ENCODE measurements at places on chromosomes 1 and 21.

DNA sequence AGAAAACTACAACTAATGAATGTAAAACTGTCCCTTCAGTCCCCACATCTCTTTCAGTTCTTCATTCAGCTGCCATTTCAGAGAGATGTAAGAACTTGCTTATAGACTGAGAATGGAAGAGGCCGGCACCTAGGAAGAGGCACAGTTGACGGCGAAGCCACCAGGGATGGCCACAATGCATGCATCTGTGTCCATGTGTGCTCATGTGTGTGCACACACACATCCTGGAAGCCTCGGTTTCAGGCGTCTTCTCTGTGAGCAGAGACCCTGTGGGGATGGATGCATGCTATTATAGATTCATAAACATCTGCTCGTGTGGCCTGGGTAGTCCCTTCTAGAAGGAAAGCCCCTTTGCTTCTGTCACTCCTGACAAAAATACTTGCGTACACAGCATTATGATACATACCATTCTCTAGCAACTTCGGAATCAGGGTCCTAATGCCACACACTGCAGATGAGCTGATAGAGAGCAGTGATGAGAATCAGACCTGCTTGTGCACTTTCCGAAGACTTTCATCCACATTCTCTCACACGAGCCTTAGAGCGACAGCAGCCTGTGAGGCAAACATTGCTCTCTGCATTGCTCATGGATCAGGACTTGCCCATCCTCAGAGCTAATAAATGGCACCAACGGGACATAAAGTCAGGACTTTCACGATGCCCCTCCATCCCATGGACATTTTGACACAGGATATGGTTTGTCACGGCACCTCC lies 12.4 kb upstream of the GPR61 start:
- no peak for DNase-seq

DNA sequence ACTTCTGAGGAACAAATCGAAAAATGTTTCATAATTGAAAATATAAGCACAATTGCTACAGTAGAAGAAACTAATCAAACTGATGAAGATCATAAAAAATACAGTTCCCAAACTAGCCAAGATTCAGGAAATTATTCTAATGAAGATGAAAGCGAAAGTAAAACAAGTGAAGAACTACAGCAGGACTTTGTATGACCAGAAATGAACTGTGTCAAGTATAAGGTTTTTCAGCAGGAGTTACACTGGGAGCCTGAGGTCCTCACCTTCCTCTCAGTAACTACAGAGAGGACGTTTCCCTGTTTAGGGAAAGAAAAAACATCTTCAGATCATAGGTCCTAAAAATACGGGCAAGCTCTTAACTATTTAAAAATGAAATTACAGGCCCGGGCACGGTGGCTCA lies 30.6 kb downstream of the IFNAR1 start:
- no peak for DNase-seq

DNA sequence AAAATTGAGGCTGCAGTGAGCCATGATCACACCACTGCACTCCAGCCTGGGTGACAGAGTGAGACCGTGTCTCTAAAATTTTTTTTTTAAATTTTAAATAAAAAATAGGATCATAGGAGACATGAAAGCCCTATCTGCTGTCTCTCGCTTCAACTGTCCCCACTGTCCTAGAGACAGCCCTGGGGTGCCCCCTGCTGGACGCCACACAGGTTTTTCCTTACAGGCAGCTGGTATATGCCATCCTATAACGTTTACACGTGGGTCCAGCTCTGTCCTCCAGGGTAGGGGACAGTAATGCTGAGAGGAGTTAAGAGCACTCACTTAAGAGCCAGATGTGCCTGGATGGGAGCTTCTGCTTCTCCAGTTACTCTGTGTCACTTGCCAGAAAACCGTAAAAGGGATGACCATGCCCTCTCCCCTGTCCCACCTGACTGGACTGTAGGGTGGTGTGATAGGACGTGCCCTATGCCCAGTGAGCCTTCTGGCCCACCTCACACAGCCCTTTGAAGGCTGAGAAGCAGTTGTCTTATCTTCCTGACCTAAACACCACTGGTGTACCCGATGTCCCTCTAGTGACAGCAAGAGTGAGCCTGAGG lies 8.5 kb downstream of the FBXO2 start:
- peak; percentile 68 for DNase-seq

DNA sequence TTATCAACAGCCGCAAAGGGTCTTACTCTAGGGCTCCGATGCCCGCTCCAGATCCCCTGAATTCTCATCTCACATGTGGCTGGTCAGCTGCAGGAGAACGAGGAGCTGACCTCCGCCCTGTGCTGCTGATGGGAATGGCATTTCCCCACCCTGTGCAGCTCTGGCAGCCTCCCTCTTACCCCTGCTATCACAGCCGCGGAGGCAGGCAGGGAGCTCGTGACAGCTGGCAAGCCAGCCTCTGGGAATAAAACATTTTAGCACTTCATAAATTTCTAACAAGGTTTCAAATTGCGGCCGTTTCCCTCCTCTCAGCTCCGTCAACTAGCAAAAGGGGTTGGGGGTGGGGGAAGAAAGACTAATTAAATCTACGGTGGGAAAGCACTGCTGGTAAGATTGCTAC lies 81.1 kb downstream of the DSCAM start:
- no peak for DNase-seq

- no peak for DNase-seq
Measured at GRCh38 chr21:16792101-16792500, 720.7 kb upstream of the CXADR start.

DNA sequence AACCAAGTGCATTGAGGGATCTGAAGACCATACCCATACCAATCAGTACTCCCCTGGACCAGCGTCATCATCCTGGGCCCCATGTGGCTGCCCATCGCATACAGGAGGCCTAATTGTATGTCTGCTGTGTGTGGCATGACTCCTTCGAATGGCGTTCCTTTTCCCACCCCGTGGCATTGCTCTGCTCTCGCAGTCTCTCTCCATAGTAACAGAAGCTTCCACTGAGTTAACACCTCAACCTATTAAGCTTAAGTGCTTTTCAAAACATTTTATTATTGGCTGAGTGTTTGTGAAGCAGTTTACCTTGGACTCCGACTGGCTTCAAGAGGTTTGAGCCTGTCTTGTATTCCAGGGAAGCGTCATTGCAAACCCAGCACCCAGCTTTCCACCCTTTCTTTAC lies 187.1 kb upstream of the LMO4 start:
- DNase-seq = no peak

- no peak for DNase-seq
Measured at GRCh38 chr1:33898406-33898805, 34.5 kb downstream of the HMGB4 start.

- DNase-seq = no peak
Measured at GRCh38 chr1:152111515-152111968, 3.7 kb downstream of the TCHH start.

DNA sequence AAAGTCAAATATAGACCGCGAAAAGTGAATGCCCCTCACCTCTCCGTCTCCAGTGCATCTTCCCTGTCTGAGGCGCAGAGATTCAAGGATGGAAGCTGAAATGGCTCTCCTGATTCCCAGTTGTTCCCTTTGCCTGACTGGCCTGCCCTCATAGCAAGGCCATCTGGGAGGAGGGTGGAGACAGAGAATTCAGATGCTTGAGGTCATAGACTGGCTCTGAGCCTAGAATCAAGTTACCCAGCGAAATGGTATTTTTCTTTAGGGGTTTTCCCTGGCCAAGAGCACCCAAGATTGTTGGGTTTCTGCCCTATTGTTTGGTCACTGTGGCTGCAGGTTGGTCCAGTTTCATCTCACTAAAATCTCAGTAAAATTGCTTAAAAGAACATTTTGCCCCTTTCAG lies 7.2 kb downstream of the METTL13 start:
- DNase-seq = no peak

DNA sequence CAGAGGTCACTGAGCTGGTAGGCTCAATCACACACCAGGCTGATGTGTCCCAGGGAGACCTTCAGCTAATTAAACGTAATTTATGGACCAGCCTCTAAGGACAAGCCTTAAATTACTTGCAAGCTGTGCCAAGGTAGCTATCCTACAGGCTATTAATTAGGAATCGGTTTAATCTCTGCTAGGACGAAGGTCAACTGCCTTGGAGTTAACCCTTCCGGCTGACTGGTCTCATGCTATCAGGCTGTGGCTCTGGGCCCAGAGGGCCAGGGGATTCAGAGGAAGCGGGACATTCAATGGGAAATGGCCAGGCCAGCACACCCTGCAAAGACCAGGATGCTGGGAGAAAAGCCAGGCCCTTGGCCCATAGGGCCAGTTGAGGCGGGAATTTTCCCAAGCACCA lies 19.0 kb downstream of the DHRS3 start:
- no peak for DNase-seq

- no peak for DNase-seq
Measured at GRCh38 chr1:183883623-183884022, 78.7 kb downstream of the RGL1 start.

DNA sequence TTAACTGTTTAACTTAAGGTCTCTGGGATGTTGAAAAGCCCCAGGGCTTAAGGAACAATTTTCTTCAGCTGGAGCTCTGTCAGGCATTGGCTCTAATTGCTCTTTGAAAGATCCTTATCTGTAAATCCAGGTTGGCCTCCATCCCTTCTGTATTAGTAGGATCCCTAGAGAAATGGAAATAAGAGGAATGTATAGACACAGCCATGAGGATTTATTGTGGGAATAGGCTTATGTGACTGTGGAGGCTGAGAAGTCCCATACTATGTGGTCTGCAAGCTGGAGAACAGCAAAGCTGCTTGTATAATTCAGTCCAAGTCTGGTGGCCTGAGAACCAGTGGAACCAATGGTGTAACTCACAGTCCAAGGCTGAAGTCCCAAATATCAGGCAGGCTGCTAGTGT lies 47.6 kb upstream of the VAV3 start:
- DNase-seq = no peak

DNA sequence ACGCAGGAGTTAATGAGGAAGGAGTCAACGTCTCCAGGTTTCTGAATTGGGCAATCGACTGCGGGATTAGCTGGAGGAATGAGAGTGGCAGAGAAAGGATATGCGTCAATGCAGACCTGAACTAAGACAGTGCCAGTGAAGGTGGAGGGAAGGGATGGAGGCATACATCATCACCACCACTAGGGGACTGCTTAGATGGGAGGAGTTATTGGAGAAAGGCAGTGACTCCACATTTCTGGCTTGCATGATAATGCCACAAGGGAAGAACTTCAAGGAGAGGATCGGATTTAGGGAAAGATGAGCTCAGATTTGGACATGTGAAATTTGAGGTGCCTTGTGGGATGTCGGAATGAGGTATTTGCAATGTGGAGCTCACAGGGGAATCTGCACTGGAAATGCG lies 17.5 kb downstream of the VASH2 start:
- no peak for DNase-seq

GRCh38 chr1:64515427-64515826 lies 45.5 kb downstream of the CACHD1 start:
- no peak for DNase-seq

- no peak for DNase-seq
Measured at GRCh38 chr1:59101518-59101917, 195.4 kb upstream of the FGGY start.

DNA sequence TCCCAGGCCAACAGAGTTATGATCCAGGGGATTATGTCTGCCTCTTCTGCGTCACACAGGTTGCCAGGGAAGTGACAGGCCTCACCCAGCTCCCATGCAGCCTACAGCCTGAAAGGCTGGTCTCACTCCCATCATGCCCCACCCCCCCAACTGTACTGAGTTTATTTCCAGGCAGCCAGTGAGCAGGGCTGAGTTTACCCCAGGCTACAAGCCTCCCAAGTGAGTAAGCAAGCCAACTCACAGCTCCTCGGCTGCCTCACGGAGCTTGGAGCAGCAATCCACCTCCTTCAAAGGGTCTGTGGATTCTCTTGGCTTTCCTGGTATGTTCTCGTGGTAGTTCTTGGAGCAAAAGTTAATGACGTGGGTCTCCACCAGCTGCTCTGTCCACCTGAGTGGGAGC lies 1147.6 kb upstream of the ADGRL4 start:
- no peak for DNase-seq

- no peak for DNase-seq
Measured at GRCh38 chr1:4444086-4444485, 210.3 kb upstream of the AJAP1 start.

DNA sequence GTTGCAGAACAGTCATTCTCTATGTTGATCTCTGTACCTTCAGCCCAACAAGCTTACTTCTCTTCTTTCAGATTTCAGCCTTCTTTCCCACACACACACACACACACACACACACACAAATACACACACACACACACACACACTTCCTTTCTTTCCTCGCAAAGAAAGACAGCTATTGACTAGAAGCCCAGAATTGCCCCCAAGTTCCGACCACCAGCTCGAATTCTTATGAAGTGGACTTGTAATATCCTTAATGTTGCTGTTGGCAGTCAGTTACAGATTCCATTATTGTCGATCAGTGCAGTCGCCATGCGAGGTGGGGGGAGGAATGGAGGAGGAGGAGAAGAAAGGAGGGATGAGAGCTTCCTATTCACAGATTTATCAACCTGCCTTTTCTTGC lies 125.5 kb downstream of the CLEC20A start:
- DNase-seq = no peak

GRCh38 chr21:24188506-24188905 lies 1418.8 kb downstream of the MRPL39 start:
- no peak for DNase-seq

- DNase-seq = no peak
Measured at GRCh38 chr1:114794038-114794437, 13.6 kb upstream of the SIKE1 start.

- no peak for DNase-seq
Measured at GRCh38 chr1:235138821-235139220, 10.2 kb upstream of the TOMM20 start.

DNA sequence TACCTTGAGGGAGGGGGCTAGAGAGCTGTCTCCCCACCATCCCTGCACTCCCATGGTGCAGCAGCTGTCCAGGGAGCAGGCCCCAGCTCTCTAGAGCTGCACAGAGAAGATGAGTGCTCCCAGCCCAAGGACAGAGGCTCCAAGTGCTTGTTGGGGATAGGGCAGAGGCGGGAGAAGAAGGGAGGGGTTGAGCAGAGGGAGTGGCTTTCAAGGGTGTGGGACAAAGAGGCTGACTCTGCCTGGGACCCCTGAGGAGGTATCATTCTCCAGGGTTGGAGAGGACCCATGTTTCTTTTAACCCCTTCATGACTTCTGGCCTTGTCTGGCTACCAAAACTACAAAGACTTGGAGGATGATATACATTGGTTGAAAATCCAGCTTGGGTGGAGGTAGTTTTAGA lies 14.6 kb downstream of the FOXD2 start:
- DNase-seq = no peak

- no peak for DNase-seq
Measured at GRCh38 chr1:40676501-40676900, 11.0 kb upstream of the RIMS3 start.

All from activated T-helper 9 cell treated with anti-CD3 and anti-CD28 coated beads, Interleukin-2, amount 50 U/mL, for 16 hours (primary cell).